AG08396 (cell line): ENCODE measurements at places on chromosomes 12 and 14.

GRCh38 chr12:6555018-6555691, 687 bp downstream of the IFFO1 start:
- peak; percentile 45 for DNase-seq

DNA sequence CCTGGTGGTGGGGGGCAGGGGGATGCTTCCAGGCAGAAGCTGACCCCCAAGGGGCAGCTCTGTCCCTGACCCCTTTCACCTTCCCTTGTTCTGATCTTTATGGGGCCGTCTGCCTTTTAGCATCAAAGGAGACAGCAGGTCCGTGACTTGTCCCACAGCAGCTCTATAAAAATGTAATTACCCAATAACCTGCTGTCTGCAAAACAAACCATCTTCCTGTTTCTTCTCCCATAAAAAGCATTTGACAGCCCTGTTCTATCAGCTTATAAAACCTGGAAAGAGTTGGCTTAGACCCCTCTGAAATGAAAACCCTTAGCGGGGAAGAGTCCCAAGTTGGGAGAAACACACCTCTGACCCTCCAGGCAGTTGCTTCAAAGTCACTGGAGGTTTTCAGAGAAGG, 416.9 kb downstream of the MED13L start:
- DNase-seq, result no peak

GRCh38 chr12:40168001-40168400, 56.8 kb upstream of the LRRK2 start:
- DNase-seq, result no peak

DNA sequence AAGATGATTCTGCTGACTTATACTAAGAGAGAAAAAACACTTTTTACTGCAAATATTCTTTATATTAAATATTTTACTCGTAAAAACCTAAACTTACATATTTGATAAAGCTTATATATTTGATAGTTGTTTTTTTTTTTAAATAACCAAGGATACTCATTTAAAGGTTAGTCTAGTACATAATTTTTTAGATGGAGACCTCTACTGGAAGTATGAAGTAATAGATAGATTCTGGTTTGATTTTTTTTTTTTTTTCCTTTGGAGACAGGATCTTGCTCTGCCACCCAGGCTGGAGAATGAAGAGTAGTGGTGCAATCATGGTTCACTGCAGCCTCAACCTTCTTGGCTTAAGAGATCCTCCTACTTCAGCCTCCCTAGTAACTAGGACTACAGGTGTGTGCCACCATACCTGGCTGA, 16.4 kb downstream of the ARID2 start:
- DNase-seq, result peak; percentile 12

GRCh38 chr12:26730481-26731350, 102.3 kb downstream of the ITPR2 start:
- DNase-seq, result no peak

GRCh38 chr12:9449181-9449580, 158.5 kb downstream of the KLRB1 start:
- DNase-seq, result no peak

GRCh38 chr12:16020031-16020430, 108.9 kb downstream of the DERA start:
- DNase-seq, result no peak

GRCh38 chr12:95202691-95203486, 14.4 kb downstream of the FGD6 start:
- no peak for DNase-seq

DNA sequence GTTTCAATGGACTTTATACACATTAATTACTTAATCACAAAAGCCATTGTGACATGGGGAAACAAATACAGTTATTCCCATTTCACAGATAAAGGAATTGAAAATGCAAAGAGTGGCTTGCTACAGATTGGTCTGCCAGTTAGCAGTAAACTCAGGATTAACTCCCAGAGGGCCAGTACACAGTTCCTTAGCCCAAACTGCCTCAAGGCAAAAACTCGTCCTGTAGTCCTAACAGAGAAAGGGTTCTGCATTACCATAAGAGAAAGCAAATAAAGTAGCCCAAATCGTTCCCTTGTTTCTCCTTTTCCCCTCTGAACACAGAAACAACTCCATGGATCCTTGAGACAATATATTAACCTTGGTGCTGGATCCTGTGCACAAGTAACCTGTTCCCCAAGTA, 274.4 kb downstream of the LRIG3 start:
- DNase-seq, result no peak

DNA sequence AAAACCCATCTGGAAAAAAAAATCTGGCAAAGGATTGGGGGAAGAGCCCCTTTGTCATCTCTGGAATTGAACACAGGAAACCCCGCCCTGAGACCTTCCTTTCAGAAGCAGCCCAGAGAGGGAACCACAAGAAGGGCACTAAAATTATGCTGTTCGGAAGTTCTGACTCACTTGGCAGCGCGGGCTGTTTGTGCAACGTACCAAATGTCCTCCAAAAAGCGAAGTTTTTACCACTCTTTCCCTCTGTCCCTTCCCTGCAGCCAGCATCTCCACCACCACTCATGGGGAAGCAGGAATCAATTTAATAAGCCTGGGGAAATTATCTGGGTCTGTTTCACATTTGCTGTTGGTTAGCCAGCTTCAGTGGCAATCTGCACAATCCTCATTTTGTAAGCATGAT, 3.2 kb upstream of the SYNE3 start:
- peak; percentile 80 for DNase-seq

- no peak for DNase-seq
These were observed 23.0 kb downstream of the PDE6H start for GRCh38 chr12:14995583-14996425.

DNA sequence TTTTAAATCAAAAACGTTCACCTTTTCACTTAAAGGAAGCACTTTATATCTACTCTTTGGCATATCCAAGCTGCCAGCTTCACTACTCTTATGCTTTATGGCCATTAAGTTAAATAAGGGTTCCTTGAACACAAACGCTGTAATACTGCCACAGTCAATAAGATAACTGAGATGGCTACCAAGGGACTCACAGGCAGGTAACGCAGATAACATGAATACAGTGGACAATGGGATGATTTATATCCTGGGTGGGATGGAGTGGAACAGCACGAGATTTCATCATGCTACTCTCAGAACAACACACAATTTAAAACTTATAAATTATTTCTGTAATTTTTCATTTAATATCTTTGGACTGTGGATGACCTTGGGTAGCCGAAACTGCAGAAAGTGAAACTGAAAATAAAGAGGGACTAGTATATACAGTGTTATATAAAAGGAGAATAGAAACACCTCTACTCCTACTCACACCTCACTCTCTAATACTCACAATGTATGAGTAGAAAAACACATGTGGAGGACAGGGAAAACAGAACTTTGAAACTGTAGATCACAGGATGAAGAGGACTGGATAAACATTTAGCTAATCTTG, 367.3 kb downstream of the C12orf50 start:
- DNase-seq, result no peak

- DNase-seq, result no peak
These were observed 17.3 kb upstream of the KLRB1 start for GRCh38 chr12:9625019-9625418.

DNA sequence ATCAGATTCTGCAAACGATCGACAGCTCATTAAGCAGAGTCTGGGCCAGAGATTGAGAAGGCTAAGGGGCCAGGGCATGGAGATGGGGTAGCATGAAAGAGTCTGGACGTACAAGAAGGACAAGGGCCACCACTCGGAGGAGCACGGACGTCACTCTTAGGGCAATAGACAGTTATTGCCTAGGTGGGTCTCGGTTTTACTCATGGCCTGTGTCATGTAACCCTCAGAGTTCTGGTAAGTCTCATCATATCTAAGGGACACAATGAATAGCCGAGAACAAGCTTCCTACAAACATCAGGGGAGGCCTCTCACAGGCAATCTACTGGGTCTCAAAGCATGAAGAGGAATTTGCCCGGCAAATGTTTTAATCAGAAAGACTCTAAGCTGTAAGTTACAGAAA, 30.4 kb upstream of the ITPK1 start:
- no peak for DNase-seq

DNA sequence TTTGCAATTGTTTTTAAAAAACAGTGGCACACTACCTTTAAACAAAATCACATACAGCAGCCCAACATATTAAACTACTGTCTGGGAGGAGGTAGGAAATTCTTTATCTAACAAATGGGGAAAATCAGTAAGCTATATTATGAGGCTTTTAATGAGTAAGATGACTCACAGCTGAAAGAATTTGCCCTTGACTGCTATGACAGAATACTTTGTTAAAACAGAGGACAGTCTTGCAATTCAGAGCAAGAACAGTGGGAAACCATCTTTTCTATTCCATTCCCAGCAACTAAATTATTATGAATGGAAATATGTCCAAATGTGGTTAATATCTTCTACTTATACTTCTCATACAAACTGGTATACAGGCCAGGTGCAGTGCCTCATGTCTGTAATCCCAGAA, 49.2 kb upstream of the SGPP1 start:
- peak; percentile 37 for DNase-seq

DNA sequence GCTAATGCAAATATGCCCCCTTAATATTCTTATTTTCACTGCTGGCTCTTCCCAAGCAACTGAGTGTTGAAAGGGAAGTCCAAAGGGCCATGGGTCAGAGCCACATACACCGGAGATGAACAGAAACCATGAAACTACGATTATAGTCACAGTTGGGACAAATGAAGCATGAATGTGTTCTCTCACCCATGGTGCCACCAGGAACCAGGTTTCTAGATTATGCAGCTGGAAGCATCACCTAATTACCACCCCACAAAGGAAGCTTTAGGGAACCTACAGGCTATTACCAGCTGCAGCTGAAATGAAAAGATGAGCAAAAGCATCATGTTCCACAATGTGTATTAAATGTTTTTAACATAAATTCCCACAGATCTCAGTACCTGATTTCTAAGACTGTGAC, 15.4 kb downstream of the TMTC1 start:
- no peak for DNase-seq

DNA sequence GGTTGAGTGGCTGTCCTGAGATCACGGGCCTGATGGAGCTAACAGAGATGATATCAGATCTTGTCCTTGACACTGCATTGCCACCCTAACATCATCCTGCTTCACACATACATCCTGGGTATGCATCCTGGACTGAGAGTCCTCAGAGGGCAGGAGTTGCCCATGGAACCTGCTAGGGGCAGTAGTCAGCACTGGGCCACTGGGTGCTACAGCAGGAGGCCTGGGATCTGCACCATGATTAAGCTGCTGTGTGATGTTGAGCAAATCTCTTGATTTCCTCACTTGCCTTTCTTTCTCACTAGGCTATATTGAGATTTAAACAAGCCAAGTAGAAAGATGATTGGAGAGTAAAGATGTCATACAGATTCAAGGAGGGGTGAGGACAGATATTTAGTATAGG, 22.1 kb upstream of the EIF4B start:
- no peak for DNase-seq
